ENCODE measurements at places on chromosomes 1 and 21.
A peak's percentile ranks its signal among the peaks of the same experiment; 100 is the strongest.

DNA sequence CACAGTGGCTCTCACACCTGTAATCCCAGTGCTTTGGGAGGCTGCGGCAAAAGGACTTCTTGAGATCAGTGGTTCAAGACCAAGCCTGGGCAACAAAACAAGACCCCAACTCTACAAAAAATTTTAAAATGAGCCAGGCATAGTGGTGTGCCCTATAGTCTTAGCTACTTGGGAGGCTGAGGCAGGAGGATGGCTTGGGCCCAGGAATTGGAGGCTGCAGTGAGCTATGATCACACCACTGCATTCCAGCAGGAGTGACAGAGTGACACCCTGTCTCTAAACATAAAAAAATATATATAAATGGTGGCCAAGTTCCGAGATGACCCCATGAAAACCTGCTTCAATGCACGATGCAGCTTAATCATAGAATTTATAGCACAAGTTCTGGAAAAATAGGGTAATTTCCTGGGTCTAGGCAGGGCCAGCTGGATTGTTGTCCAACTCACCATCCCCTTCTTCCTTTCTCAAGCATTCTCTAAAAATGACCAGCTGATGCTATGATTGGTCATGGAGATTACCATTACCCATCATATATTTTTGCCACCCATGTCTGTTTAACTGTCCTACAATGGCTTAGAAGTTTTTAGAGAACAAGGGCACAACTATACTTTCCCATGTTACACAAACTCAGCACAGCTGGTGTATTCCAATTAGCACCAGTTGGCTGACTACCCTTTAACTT is 5.3 kb upstream of the GNPAT start:
- no peak for DNase-seq

DNA sequence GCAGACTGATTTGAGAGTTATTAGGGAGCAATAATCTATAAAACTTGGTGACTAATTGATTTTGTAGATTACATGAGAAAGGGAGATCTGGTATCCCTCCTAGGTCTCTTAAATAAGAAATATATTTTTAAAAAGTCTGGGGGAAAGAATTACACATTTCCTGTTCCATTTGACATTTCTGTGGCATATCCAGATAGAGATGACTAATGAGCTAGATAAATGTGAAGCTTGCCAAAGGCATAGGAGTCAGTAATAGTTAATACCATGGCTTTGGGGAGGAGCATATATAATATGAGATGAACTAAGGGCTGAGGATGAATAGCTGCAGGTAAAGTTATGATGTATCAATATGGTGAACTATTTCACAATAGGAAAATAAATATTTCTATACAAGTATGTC is 663.7 kb downstream of the PTPRC start:
- no peak for DNase-seq

GRCh38 chr1:18360251-18360650 is 120.5 kb upstream of the KLHDC7A start:
- no peak for DNase-seq

GRCh38 chr21:24897883-24898282 is 709.4 kb downstream of the MRPL39 start:
- DNase-seq = no peak

GRCh38 chr1:24120965-24121364 is 9.0 kb upstream of the MYOM3 start:
- DNase-seq = no peak

DNA sequence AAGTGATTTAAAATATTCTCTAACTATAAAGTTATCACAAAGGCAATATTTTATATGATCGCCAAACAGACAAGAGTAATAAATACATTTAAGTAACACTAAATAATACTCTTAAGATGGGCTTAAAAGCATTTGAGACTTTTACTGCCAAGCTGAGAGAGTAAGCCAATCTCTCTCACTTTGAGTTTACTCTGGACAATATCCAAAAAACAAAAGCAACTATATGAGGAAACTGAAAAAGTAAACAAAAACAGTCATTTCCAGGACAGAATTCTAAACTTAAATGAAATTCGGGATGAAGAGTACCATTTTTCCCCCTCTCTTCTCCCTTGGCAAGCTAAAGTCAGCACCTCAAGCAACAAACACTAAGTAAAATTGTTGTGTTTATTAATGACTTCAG is 173.2 kb downstream of the COP1 start:
- DNase-seq = no peak

DNA sequence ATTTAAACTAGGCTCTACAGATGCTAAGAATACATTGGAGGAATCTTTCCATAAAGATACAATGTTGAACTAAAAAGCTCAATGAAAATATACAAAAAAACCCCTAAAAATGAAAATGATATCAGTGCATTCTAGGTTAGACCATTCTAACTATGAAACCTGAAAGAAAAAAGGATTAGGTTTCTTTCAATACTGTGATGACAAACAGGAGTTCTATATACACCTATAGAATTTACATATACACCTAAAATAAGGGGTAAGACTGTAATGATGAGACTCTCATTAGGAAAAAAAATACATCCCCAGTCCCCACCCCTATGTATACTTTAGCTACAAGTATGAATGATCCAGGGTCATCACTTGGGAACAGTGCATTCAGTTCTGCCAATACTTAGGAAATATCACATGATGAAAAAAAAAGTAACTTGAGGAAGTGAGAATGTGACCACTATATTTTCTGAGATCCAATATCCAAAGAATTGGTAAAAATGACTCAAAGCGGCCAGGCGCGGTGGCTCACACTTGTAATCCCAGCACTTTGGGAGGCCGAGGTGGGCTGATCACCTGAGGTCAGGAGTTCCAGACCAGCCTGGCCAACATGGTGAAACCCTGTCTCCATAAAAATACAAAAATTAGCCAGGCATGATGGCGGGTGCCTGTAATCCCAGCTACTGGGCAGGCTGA is 26.3 kb downstream of the SELENOF start:
- no peak for DNase-seq

DNA sequence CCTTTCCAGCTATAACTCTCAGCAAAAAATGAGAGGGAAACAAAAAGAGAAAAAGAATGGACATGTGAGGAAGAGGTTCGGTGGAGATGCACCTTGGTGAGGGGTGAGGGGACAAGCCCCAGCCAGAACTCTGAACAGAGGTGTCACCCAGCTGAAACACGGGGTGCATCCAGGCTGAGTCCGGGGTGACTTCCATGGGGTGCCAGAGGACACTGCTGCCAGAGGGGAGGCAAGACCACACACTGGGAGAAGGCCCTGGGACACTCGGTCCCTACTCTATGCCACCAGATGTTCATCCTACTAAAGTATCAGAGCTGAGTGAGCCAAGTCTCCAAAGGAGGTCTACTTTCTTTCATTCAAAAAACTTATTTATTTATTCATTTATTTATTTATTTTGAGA is 36.1 kb upstream of the PPP1R15B start:
- no peak for DNase-seq

- DNase-seq = peak; percentile 92
These were observed 41.5 kb upstream of the HAO2 start for GRCh38 chr1:119327094-119327449.

GRCh38 chr1:222375701-222376100 is 172.2 kb downstream of the HHIPL2 start:
- DNase-seq = no peak

DNA sequence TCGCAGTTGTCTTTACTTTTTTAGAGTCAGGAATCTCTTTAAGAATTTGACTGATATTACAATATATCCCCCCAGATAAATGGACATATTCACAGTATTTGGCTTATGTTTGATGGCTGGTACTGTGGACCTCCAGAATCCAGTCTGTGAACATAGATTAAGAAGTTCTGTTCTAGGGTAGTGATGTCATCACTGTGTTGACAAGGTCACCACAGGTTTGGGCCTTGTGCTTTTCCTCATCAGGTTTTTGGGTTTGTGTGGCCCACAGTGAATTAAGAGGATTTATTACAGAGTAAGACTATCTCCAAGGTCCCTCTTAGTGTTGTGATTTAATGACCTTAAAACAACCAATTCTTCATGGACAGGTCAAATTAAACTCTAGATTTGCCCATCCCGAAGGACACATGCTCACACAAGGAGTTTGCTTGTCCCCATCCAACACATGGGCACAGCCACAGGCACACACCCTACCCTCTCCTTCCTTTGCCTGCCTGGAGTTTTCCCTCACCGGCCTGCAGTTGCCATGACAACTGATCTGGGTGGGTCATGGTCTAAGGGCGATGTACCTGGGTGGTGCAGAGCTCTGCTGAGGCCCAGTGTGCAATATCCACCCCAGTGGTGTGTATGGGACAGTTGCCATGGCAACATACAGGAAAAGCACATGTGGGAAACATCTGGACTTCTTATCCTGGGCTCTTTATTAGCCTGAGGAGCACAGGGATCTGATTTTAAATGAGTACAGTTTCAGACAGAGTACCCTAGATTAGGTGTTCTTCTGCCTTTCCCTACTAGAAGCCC is 98.6 kb downstream of the NAV1 start:
- no peak for DNase-seq

GRCh38 chr1:238088560-238089290 is 198.0 kb upstream of the ZP4 start:
- DNase-seq = no peak

GRCh38 chr1:53498555-53499131 is 39.4 kb downstream of the DMRTB1 start:
- DNase-seq = no peak

- no peak for DNase-seq
These were observed 128.2 kb downstream of the LBR start for GRCh38 chr1:225299624-225300023.

- DNase-seq = no peak
These were observed 163.0 kb upstream of the DAB1 start for GRCh38 chr1:57586842-57587241.

DNA sequence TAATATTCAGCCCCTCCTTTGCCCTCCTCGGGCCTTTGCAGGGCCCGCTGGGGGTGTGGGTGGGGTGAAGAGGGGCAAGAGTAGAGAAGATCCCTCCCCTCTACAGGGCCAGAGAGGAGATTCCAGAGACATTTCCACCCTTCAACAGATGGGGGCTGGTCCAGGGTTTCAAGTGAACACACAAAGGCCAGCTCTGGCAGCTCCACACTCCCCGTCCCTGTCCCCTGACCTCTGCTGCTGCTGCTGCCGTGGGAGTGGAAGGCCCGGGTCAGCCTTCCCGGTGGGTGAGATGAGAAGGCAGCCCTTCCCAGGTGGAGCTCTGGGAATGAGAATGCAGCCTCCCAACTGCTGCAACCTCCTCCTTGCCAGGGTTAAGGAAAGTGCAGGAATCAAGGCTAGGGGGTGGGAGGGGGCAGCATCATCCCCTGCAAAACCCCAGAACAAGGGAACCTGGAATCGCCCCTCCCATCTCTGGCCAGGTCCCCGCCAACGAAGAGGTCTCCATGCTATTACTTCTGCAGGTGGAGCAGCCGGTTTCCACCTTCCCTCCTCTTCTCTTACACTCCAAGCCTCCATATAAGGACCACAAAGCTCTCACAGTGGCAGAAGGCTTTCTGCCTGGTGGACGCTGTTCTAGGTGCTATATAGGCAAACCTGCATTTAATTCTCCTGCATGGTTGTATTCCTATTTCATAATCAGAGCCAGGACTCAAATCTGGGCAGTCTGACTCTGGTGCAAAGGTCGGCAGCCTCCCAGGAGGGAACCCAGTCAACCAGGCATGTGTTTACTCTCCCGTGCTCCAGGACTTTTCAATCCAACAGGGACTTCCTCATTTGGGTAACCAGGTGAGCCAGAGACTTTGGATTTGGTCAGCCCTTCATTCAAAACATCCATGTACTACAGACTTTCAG is 22.9 kb upstream of the ARHGEF10L start:
- peak; percentile 71 for DNase-seq

DNA sequence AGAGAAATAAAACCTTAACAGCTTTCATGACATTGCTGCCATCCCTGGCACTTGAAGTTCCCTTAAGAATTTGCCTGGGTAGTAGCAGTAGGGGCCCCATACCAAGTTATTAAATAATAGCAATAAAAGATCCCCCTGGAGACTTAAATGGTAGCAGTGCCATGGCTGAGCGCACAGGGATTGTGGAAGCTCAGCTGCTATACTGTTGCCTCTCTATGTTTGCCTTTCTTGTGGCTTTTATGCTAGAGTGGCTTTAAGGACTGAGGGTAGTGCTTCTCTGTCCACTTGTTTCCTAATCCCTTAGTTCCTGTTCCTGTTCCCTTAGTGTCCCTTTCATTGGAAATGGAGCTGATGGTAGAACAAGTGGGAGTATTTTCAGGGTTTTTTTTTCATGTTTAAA is 42.1 kb downstream of the NCF2 start:
- DNase-seq = no peak

- DNase-seq = no peak
These were observed 88.2 kb downstream of the ZSCAN20 start for GRCh38 chr1:33560680-33561079.

GRCh38 chr1:81542196-81542595 is 258.5 kb upstream of the ADGRL2 start:
- no peak for DNase-seq
